ENCODE measurements at places on chromosomes 3 and 15.

GRCh38 chr3:127859730-127860129 is 37.4 kb upstream of the MGLL start:
- no peak for DNase-seq

GRCh38 chr3:27354161-27354560 is 15.0 kb downstream of the NEK10 start:
- no peak for DNase-seq

- DNase-seq: peak; percentile 5
These were observed 144.4 kb upstream of the IGF1R start for GRCh38 chr15:98503970-98504369.

- DNase-seq: no peak
These were observed 264.4 kb upstream of the NR2E3 start for GRCh38 chr15:71545923-71546322.

DNA sequence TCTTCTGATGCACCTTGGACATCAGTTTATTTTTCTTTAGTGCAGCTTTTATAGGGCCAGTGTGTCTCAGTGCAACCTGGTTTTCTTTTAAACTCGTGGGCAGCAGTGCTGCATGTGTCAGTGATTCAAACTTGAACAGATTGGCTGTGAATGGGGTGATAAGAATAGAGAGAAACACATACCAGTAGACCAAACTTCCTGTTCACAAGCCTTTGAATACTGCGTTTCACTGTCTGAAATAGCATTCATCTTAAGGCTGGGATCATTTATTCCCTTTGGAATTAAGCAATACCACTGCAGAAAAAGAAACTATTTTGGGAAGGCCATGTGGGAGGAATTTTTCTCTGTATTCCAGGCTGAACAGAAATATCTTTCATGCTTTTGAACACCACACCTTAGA is 51.7 kb downstream of the PHLDB2 start:
- no peak for DNase-seq

GRCh38 chr15:36426691-36427090 is 152.7 kb upstream of the CDIN1 start:
- DNase-seq: no peak

GRCh38 chr3:11720917-11721411 is 77.2 kb upstream of the VGLL4 start:
- DNase-seq: no peak

DNA sequence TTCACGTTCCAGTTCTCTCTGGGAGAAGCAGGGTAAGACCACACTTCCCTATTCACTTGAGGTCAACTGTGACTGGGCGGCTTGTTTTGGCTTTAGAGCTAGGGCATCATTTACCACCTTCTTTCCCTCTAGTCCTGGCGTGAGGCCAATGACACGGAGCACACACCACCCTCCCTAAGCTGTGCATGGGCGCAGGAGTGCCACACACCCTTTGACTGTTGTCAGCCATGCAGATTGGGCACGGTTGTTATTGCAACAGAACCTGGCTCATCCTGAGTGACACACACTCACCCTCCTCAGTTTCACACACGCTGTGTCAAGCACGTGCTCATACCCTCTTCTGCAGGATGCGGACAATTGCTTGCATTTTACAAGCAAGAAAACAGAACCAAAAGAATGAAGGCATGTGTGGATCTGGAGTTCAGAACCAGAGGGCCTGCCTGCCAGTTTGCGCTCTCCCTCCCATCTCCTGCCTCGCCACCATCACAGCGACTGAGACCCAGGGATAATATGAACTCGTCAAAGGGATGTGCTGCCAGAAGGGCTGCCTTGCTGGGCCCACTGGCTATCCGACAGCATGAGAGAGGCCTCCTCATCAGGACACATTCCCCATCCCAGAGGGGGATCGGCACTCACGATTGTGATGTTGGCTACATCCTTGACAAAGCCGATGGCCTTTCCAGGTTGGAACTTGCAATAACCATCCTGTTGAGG is 17.6 kb downstream of the CTSH start:
- no peak for DNase-seq

DNA sequence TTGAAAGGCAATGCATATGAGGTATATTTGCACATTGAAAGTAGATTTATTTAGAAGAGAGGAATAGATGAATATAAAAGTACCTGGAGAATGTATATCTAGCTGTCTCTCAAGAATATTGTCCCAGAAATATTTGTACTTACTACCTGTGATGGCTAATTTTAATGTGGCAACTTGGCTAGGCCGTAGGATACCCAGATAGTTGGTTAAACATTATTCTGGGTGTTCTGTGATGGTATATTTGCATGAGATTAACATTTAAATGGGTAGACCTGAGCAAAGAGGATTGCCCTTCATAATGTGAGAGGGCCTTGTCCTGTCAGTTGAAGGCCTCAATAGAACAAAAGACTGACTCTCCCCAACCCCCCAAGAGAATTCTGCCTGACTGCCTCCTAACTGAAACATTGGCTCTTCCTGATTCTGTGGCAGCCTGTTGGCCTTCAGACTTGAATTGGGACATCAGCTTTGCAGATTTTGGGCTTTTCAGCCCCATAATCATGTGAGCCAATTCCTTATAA is 69.4 kb upstream of the FILIP1L start:
- no peak for DNase-seq

DNA sequence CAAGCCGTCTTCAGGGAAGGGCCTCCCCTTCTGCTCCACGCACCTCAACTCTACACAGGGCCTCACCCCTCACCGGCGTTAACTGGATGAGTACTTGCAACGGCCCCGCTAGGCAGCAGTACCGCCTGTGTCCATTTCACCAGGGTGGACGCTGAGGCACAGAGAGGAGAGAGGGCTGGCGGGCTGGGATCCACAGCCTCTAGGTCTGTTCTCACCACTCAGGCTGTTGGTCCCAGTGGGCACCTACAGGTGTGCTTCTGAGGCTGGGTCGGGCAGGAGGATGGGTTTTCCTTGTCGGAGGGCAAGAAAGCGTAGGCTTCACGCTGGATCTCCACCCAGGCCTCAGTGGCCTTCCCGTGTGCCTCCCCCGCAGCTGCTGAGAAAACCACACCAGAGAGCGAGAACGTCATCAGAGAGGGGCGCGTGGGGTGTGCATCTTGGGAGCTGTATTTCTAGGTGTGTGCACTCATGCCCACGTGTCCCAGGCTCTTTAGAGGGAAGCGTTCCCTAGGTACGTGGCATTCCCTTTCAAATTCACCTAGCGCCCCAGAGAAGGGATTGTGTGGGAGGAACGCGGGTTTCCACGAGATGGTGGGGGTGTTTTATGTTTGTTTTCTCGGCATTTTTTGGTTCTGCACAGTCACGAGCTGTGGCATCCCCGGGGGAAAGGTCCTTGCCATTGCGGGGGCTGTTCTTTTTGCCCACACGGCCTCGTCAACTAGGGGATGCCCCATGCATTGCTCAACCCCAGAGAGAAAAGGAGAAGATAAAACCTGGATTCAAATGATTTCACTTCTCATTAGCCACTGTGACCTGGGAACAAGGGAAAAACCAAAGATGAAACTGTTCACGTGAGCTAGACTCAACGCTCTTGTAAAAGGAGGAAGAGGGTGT is 67.7 kb downstream of the MGLL start:
- no peak for DNase-seq
